ENCODE measurements at places on chromosomes 2 and 18.

DNA sequence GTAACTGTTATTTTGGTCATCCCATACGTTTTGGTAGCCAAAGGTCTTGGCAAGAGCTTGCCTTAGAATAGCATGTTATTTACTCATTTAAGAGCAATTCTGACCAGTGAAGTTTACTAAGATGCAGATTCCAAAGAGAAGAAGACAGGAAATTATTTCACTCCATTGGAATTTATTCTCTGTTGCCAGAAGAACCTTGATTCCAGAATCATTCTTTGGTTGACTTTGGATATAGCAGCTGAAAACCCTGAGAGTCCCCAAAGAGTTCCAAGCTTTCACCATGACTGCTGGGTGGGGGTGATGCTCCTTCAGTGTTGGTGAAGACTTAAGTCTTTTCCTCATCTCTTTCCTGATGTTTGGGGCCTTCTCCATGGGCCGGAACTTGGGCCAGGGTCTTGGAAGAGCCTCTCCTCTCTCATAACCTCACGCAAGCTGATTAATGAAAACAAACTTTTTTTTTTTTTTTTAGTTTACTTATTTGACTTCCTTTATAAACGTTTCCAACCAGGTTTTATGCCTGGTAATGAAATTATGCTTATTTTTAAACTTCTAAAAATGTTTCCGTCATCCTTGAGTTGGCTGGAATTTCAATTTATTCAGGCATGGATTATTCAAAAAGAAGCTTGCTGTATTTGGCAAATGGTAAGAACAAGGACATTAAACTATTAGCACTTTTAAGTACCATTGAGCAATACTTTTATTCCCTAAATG, 192.0 kb downstream of the MTX2 start:
- no peaks in the 10 kb centered on the region for H3K4me1 ChIP-seq
- H3K27me3 ChIP-seq: no peaks in the 10 kb centered on the region
- H3K27ac ChIP-seq: no peak overlapping the region
- H3K4me3 ChIP-seq: no peak overlapping the region
- no peaks in the 10 kb centered on the region for H3K36me3 ChIP-seq

DNA sequence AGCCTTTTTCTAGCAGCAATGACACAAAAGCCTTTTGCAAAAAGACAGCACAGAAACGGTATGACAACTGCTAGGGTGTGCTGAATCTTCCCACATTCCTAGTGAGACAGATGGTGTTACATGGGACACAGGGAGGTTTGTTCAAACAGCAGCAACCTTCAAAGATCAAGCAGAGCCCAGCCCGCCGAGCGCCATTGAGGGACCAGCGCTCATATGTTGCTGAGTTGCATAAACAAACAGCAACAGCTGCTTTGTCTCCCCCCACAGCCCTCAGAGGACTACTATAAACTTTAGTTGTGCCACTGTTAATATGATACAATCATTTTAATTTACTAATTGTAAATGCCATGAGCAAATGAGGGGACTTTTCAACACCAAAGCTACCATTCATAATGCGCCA, 117.7 kb downstream of the ZEB2 start:
- H3K27ac ChIP-seq: no peak overlapping the region
- no peaks in the 10 kb centered on the region for H3K4me1 ChIP-seq
- no peaks in the 10 kb centered on the region for H3K27me3 ChIP-seq
- no peak overlapping the region for H3K4me3 ChIP-seq

DNA sequence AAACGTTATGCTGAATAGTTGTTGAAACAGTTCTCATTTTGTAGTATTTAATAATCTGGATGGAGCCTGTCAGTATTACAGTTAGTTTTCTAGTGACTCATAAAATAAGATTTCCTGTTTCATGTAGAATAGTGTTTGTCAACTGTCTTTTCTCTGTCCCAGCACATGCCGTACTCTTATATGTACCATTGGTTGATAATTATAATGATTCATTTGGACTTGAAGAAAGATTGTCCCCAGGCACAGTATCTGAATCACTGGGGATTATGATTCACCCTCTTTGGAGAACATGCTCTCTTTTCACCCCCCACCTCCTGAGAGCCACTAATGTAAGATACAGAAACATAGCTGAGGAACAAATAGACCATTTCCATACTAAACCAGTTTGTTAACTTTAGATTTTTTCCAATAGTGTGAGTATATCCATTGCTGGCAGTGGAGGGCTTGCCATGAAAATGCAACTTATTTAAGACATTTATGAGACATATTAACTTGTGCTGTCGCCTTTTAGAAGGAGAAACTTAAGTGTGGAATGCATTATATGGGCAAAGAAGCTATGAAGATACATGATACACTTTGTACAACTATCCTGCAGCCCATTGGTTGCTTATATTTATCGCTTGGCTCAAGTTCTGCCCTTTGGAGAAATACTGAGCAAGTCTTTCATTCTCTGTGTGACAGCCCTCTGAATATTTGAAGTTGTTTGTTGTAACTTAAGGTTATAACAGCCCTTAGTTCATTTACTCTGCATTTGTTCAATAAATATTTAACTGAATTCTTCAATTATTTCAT, 12.4 kb downstream of the COPS8 start:
- no peaks in the 10 kb centered on the region for H3K4me1 ChIP-seq
- H3K36me3 ChIP-seq: peaks cover 2% of the 10 kb centered on the region
- no peak for DNase-seq
- H3K27me3 ChIP-seq: no peaks in the 10 kb centered on the region
- H3K27ac ChIP-seq: no peak overlapping the region
- H3K4me3 ChIP-seq: no peak overlapping the region

DNA sequence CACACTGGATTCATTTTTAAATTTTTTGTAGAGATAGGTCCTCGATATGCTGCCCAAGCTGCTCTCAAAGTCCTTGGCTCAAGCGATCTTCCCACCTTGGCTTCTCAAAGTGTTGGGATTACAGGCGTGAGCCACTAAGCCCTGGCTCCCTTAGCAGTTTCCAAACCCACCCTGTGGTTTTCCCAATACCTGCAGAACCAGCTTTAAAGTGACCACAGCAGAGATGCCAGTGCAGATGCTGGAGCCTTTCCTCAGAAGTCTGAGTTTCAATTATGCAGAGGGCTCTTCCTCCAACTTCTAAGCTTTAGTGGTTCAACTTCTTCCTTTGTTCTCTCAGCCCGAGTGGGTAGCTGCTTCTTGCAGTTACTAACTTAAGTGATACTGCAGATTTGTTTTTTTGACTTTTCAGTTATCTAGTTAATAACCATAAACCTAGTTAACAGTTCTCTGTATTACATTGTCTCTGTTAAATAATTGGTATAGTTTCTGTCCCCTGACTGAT, 8.1 kb upstream of the HAAO start:
- no peak for DNase-seq
- no peaks in the 10 kb centered on the region for H3K27me3 ChIP-seq
- no peak overlapping the region for H3K27ac ChIP-seq
- no peak overlapping the region for H3K4me3 ChIP-seq
- H3K36me3 ChIP-seq: no peaks in the 10 kb centered on the region
- no peaks in the 10 kb centered on the region for H3K4me1 ChIP-seq

DNA sequence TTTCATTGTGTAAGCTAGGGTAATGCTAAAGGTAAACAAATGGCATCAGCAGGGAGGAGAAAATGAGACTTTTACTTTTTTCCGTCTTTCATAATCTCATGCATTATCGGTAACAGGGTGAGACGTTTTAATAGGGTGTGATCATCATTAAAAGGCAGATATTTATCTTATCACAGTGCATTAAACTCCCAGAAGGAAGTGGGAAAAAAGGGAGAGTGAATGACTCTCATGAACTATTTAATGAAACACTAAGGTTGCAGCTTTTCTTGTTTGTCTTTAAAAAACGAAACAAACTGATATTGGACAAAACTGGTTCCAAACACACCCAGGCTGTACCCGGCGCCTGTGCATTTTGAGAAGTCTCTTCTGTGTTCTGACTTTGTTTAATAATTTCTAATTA, 1936.8 kb upstream of the PIK3C3 start:
- no peak for DNase-seq
- H3K4me1 ChIP-seq: no peaks in the 10 kb centered on the region
- H3K27ac ChIP-seq: no peak overlapping the region
- no peaks in the 10 kb centered on the region for H3K27me3 ChIP-seq

GRCh38 chr18:12013186-12013916, 32.0 kb downstream of the IMPA2 start:
- no peaks in the 10 kb centered on the region for H3K4me1 ChIP-seq
- H3K4me3 ChIP-seq: no peak overlapping the region
- H3K27ac ChIP-seq: no peak overlapping the region
- no peak for DNase-seq

- H3K27me3 ChIP-seq: no peaks in the 10 kb centered on the region
- H3K4me3 ChIP-seq: no peak overlapping the region
- no peak for DNase-seq
- no peaks in the 10 kb centered on the region for H3K36me3 ChIP-seq
These were observed 66.3 kb downstream of the AOX1 start for GRCh38 chr2:200652158-200652557.
